Hematopoietic multipotent progenitor cell treated with erythropoietin and hydrocortisone succinate and interleukin-3 and kit ligand, for 6 days (in vitro differentiated cells): ENCODE measurements at places on chromosomes 6 and 20.
A peak's percentile ranks its signal among the peaks of the same experiment; 100 is the strongest.

GRCh38 chr20:49540687-49541435, 27.1 kb downstream of the PTGIS start:
- DNase-seq, result no peak

GRCh38 chr6:138028893-138029292, 78.3 kb downstream of the PERP start:
- no peak for DNase-seq

GRCh38 chr6:52540286-52540902, 36.5 kb downstream of the TRAM2 start:
- no peak for DNase-seq

GRCh38 chr6:39836606-39837005, 44.4 kb downstream of the DAAM2 start:
- DNase-seq, result no peak

DNA sequence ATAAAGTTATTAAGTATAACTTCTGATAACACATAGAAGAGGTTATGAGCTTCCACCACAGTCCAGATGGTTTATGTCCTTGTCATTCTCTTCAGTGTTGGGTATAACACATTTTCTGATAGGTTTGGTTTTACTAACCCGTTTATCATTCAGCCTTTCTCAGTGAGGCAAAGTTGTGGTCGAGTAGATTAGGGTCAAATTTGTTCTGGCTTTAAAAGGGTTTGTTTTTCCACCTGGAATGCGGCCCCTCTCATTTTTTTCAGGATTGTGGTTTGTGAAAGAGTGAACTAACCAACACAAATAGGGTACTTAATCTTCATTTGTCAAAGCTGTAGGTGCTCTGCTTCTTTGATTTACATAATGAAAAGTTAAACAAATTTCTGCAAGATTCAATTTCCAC, 204.2 kb upstream of the ASCC3 start:
- DNase-seq, result no peak

GRCh38 chr6:5438922-5439584, 177.7 kb downstream of the FARS2 start:
- no peak for DNase-seq

GRCh38 chr6:73888050-73888449, 192.0 kb downstream of the CD109 start:
- DNase-seq, result no peak

DNA sequence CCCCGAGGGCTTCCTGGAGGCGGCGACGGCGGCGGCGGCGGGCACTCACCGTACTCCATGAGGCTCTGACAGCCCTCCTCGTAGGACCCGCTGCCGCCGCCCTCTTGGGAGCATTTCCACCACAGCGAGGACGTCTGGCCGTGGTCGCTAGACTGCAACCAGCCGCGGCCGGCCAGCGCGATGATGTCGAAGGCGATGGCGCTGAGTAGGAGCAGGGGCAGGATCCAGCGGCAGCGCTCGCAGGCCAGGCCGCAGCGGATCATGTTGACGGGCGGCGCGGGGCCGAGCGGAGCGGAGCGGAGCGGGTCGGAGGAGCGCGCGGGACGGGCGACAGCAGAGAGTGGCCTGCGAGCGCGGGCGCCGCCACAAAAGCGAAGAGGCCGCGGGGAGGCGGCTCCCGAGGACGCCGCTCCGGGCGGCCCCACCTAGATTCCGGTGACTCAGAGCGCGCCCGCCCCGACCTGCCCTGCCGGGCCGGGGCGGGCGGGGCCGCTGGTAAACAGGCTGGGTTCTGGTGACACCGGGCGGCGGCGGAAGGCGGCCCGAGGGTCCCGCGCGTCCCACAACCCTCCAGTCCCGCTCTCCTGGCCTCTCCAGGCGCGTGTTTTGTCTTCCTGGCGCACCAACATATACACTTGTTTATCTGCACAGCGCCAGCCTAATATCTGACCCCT, at the start of gene PERP:
TSS of gene PERP (minus strand) at position 342 of the 674 bp plus-strand sequence. CDS start at position 263, 79 bp downstream.
- peak; percentile 62 for DNase-seq

GRCh38 chr6:156971153-156971885, 194.1 kb downstream of the ARID1B start:
- peak; percentile 41 for DNase-seq

DNA sequence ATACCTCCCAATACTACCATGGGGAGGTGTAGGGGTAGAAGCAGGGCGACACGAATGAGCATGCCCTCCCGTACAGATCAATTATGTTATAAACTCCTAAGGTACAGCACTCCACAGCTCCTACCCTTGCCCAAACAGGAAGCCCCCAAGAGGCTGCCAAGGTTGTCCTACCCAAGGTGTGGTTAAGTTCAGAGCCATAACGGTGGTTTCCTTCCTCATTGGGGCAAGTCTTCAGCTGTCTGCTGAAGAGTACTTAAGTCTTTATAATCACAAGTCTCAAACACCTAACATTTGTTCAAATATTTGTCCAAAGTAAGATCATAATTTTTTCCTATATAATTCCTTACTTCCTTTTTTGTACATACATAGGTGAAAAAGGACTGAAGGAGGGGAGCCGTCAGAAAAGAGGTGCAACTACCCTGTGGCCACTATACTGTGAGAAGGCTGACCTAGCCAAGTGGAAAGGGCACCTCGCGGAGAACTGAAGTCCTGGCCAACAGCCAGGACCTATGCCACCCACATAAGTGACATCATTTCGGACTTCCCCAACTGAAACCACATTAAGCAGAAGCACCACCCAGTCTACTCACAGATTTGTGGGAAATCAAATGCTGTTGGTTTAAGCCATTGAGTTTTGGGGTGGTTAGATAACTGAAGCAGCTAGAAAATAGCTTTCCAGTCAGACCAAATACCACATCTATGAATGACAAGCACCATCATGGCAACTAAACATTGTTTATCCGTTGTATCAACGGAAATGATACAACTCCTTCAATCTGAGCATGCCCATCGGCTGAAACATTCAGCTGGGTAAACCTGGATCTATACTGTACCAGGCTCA, 2.9 kb upstream of the RAB22A start:
- peak; percentile 89 for DNase-seq
